ENCODE measurements at places on chromosomes 11 and 22.
A peak's percentile ranks its signal among the peaks of the same experiment; 100 is the strongest.

GRCh38 chr11:96293598-96294021 is 49.4 kb downstream of the MAML2 start:
- no peak for DNase-seq

- no peak for DNase-seq
Measured at GRCh38 chr11:12922418-12922817, 86.7 kb upstream of the RASSF10 start.

GRCh38 chr11:121367844-121368225 is 75.3 kb downstream of the SC5D start:
- DNase-seq = no peak

DNA sequence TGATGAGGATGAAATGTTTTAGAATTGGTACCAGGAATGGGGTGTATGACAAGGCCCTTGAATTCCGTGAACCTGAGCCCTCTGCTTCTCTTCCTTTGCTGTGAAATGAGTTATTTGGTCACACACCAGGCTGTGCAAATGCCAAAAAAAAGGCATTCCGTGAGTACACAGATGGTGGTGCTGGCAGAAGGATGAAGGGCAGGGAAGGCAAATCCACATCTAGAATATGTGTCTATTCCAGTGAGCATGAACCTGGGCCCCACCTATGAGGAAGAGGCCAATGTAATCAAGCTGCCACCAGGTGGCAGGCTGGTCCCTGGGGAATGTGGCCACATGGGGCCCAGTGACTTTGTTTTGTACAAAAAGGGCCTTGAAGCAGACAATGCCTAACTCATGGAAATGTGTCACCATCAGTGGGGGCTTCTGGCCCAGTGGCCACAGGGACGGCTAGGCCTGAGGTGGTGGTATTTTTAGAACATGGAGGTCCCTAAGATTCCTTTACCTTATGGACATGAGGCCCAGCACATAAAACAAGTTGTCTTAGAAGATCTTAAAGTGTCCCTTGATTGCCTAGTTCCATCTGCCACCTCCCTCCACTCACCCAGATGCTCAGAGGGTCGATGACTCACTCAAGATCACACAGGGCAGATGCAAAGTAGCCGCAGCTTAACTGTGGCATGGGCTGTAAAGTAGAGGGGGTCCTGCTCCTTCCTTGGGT is 3.9 kb upstream of the RNF215 start:
- peak; percentile 63 for DNase-seq

- no peak for DNase-seq
Measured at GRCh38 chr22:29266564-29267461, 968 bp downstream of the RHBDD3 start.

DNA sequence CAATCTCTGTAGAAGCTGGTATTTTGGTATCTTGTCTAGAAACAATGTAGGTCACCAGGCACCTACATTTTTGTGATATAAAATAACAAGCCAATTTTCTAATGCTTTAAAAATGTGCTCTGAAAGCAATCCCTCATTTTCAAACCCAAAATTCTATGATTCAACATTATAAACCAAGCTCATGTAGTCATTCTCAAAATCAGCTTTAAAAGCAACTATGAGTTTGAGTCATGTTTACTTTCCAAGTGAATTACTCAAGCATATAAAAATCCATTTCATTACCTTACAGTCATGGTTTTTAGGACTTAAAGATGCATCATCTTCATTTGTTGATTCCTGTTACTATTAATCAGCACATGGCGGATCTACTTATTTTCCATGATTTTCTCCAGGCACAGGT is 216.4 kb downstream of the GRM5 start:
- no peak for DNase-seq

Data from activated CD8-positive, alpha-beta memory T cell treated with anti-CD3 and anti-CD28 coated beads for 4 hours (primary cell).